Activated CD4-positive, alpha-beta memory T cell treated with anti-CD3 and anti-CD28 coated beads, Interleukin-2, amount 10 ng/mL, durations not matched to agents 7 days and 5 days (primary cell): ENCODE measurements at places on chromosomes 4 and X. TPM values are rescaled to one million over a fixed set of nuclear protein-coding genes. Genes with fewer than 3 reads are reported as not detected.

DNA sequence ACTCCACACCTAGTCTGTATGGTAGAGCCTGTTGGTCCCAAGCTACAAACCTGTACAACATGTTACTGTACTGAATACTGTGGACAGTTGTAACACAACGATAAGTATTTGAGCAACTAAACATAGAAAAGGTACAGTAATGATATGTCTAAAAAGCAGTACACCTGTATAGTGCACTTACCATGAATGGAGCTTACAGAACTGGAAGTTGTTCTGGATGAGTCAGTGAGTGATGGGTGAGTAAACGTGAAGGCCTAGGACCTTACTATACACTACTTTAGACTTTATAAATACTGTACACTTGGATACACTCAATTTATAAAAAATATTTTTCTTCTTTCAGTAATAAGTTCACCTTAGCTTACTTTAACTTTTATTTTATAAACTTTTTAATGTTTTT is 104.0 kb downstream of the TMA16 start:
- no peaks in the 10 kb centered on the region for H3K27me3 ChIP-seq
- H3K4me1 ChIP-seq, result no peaks in the 10 kb centered on the region
- no peak overlapping the region for H3K4me3 ChIP-seq
- no peak for DNase-seq
- H3K27ac ChIP-seq, result no peak overlapping the region

GRCh38 chrX:149827254-149827653 is 45.5 kb downstream of the MAGEA9 start:
- no peaks in the 10 kb centered on the region for H3K36me3 ChIP-seq
- peaks cover 25% of the 10 kb centered on the region for H3K4me1 ChIP-seq
- DNase-seq, result no peak
- peaks cover 15% of the 10 kb centered on the region for H3K27me3 ChIP-seq
- no peak overlapping the region for H3K4me3 ChIP-seq
- H3K27ac ChIP-seq, result no peak overlapping the region

- H3K36me3 ChIP-seq, result peaks cover 29% of the 10 kb centered on the region
- H3K27me3 ChIP-seq, result no peaks in the 10 kb centered on the region
- no peaks in the 10 kb centered on the region for H3K4me1 ChIP-seq
- no peak overlapping the region for H3K27ac ChIP-seq
These were observed 91.6 kb upstream of the NUDT6 start for GRCh38 chr4:123014038-123014437.

GRCh38 chr4:38281371-38282071 is 321.3 kb downstream of the PTTG2 start:
- no peak for DNase-seq
- H3K4me1 ChIP-seq, result peaks cover 1% of the 10 kb centered on the region
- no peak overlapping the region for H3K27ac ChIP-seq
- H3K27me3 ChIP-seq, result peaks cover 1% of the 10 kb centered on the region

DNA sequence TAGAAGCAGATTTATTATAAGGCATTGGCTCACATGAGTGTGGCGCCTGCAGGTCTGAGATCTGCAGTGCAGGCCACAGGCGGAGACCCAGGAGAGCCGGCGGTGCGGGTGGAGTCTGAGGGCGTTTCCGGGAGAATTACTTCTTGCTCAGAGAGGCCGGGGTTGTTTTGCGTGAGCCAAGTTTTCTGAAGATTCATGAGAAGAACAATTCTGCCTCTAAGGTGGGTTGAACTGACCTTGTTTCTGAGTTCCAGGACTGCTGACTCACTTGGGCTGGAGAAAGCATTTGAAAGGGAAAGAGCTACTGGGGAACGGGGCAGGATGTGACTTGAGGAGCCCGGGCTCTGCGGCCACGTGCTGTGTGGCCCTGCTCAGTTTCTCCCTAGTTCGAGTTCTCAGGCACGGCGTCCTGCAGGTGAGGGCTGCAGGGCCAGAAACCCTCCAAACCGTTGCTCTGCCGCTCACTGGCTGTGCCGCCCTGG is 36.7 kb upstream of the SORCS2 start:
- peaks cover 25% of the 10 kb centered on the region for H3K27me3 ChIP-seq
- no peak overlapping the region for H3K27ac ChIP-seq
- H3K4me3 ChIP-seq, result no peak overlapping the region
- H3K4me1 ChIP-seq, result peaks cover 4% of the 10 kb centered on the region

DNA sequence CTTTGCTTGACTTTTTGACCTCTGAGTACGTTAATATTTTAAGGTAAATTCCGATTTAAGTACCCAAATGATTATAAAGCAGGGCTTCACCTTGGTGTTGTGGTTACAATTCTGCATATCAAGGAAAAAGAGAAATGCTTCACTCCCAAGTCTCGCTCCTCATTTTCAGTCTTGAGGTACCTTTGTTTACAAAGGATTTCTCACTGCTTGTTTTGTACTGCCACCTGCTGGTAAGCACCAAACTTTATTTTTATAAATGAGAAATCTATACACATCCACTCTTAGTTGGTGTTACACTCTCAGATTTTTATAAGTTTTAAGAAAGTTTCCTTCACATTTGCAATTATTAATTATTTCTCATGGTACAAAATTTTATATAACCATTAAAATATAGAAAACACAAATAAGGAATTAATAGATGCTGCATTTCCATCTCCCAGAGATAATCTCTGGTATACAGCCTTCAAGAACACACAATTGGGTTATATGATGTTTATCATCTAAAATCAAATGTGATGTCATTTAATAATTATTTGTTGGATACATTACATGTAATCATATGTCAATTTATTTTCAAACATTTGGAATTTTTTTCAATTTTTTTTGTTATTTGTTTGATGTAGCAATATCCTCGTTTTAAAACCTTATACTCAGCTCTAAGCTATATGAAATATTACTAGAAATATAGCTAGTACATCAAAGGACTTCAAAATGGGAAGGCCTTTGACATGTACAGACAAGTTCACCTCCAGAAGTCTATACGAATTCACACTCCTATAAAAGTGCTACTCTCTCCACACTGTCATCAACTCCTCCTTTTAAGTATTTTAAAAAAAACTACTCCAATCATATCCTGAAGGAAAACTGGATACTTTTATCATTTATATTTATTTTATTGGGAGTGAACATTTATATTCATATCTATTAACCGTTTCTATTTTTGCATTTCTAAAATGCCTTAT is 179.9 kb downstream of the KCNIP4 start:
- H3K36me3 ChIP-seq, result no peaks in the 10 kb centered on the region
- no peaks in the 10 kb centered on the region for H3K27me3 ChIP-seq
- H3K27ac ChIP-seq, result no peak overlapping the region
- DNase-seq, result no peak

The SYTL4 gene
- total RNA-seq, result not detected
